Substantia nigra (tissue), 51 donors: ENCODE measurements at places on chromosomes 16 and 17.

DNA sequence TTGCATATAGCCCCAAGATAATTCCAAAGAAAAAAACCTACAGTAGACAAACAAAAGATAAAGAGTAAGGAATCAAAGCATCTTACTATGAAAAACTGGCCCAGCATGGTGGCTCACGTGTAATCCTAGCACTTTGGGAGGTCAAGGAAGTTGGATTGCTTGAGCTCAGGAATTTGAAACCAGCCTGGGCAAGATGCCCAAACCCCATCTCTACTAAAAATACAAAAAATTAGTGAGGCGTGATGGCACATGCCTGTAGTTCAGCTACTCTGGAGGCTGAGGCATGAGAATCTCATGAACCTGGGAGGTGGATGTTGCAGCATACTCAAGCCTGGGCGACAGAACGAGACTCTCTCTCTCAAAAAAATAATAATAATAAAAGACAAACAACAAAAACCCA is 764.7 kb upstream of the KIF2B start:
- DNase-seq, result no peak

- no peak for DNase-seq
These were observed 403 bp upstream of the KRTAP3-1 start for GRCh38 chr17:41009301-41009760.

DNA sequence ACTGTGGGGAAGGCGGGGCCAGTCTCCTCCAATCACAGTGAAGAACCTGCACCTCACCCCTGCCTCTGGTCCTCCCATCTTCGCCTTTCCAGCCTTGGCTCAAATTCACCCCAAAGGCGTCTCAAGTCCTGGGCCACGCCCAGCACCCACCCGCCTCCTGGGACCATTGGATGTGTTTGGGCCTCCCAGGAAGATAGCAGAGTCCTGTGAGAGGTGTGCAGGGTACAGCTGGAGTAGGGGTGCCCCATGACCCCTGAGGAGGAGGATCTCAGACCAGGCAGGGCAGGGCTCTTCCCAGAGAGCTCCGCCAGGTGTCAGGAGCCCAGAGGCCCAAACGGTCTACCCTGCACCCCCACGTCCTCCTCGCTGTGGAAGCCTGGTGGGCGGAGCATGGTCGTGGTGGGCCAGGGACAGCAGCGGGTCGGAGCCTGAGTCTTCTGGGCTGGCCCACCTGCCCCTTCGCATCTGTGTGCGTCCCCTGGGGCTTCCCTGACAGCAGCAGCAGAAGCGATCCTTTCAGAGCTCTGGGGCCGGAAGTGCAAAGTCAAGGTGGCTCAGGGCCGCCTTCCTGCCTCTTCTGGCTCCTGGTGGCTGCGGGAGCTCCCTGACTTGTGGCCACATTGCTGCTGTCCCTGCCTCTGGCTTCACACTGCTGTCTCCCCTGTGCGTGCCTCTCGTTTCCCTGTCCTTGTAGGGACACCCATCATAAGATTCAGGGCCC is 34.9 kb upstream of the ZNF469 start:
- DNase-seq, result no peak

- peak; percentile 39 for DNase-seq
These were observed 36.3 kb downstream of the WWP2 start for GRCh38 chr16:69798466-69798865.

DNA sequence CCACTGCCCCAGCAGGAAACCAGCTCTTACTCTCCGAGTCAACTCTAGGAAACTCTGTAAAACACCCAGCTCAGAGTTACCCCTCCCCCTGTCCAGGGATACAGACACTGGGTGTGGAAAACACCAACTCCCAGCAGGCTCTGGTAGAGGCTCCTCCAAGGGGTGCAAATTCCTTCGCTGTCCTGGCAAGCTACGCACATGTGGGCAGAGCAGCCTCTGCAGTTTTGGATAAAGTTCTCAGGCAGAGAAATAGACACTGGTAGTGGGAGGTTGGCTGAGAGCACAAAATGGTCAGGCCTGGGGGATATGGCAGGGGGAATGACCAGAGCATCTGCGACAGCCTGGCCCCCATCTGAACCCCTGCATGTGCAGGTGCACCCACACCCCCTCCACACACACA is 146.9 kb upstream of the SDK2 start:
- DNase-seq, result no peak

GRCh38 chr16:1088295-1089170 is 7.5 kb downstream of the C1QTNF8 start:
- DNase-seq, result no peak

DNA sequence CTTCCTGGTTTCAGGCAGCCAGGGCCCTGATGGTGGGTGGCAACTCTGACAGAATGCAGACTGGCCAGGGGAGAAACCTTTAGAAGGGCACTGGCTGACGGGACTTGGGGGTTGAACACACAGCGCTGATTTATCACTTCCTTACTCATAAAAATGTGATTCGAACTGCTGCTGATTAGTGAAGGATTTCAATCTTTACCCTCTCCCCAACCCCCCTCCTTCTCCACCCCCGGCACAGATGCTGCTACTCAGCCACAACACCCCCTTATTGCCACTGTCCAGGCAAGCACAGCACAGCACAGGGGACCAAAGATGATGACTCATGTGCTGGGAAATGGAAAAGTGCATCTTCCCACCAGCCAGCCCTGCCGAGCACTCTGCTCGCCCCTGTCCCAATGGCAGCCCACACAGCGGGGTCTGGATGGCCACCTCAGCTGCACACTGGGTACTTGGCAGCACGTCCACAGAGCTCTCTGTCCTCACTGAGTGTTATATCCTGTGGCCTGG is 70.1 kb downstream of the SMG6 start:
- no peak for DNase-seq

GRCh38 chr16:89742948-89743347 is 21.6 kb downstream of the ZNF276 start:
- no peak for DNase-seq

GRCh38 chr17:81477173-81477572 is 35.4 kb downstream of the ACTG1 start:
- DNase-seq, result no peak

- DNase-seq, result no peak
These were observed 26.6 kb downstream of the NGFR start for GRCh38 chr17:49521471-49522356.

GRCh38 chr16:73350707-73351452 is 303.0 kb upstream of the ZFHX3 start:
- DNase-seq, result no peak

DNA sequence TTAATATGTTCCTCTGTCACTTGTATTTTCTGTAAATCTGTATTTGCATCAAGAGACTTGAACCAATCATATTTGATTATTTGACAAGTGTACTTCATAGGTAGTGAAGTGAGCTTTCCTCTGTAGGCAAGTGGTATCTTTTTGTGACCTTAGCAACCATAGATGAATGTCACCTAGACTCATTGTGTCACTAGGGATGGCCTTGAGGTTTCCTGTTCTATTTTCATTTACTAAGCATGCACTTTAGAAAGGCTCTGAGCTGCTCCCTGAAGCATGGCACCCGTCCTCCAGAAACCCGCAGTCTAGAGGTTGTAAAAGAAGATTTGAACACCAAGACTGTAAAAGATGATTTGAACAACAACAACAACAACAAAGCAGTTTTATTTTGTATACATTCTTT is 151.7 kb downstream of the PRKCB start:
- DNase-seq, result no peak

GRCh38 chr16:23842137-23842600 is 6.4 kb downstream of the PRKCB start:
- no peak for DNase-seq

DNA sequence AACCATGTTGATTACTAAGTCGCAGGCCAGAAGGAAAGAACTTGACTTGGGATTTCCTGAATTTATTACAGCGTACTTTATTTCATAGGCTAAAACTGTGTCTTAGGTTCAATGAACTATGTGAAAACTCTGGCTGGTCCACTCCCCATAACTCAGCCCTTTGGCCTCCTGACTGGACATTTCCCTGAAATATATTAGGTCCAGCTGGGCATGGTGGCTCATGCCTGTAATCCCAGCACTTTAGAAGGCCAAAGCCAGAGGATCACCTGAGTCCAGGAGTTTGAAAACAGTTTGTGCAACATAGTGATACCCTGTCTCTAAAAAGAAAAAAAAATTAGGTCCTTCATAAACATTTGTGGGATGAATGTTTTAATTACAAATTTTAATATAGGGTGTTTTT is 97.0 kb downstream of the CYLD start:
- DNase-seq, result no peak

GRCh38 chr17:21132428-21132827 is 5.7 kb downstream of the DHRS7B start:
- no peak for DNase-seq

- no peak for DNase-seq
These were observed 5.7 kb upstream of the KCNJ12 start for GRCh38 chr17:21370430-21370829.

- DNase-seq, result no peak
These were observed 75.2 kb upstream of the DHX40 start for GRCh38 chr17:59490216-59490615.

DNA sequence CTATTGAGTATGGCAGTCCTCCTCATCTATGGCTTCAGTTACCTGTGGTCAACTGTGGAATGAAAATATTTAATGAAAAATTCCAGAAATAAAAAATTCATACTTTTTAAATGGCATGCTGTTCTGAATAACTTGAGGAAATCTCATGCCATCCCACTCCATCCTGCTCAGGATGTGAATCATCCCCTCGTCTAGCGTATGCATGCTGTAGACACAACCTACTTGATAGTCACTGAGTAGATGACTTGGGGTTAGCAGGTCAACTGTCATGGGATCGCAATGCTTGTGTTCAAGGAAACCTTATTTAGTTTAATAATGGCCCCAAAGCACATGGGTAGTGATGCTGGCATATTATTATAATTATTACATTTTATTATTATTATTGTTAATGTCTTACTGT is 4.8 kb upstream of the VAC14 start:
- no peak for DNase-seq

GRCh38 chr16:11379420-11379819 is 34.2 kb downstream of the RMI2 start:
- DNase-seq, result no peak

DNA sequence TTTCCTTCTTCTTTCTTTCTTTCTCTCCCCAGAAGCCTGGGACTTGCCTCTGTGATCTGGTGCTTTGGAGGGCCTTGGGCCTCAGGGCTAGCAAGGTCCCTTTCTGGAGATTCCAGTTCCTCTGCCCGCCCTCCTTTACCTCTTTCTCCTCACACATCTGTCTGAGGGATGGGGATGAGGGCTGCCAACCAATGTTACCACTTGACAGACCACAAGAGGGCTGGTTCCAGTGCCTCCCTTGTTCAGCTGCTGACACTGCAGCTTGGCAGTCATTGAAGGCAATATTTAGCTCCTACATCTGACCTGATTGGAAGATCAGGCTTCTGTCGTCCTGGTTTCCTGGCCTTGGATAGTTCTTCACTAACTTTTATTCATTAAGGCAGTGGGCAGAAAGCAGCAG is 3.6 kb upstream of the ZNF652 start:
- peak; percentile 18 for DNase-seq

- DNase-seq, result no peak
These were observed 2.7 kb downstream of the MAPT start for GRCh38 chr17:45896803-45897693.

- DNase-seq, result no peak
These were observed 21.3 kb downstream of the C16orf95 start for GRCh38 chr16:87295661-87296531.

DNA sequence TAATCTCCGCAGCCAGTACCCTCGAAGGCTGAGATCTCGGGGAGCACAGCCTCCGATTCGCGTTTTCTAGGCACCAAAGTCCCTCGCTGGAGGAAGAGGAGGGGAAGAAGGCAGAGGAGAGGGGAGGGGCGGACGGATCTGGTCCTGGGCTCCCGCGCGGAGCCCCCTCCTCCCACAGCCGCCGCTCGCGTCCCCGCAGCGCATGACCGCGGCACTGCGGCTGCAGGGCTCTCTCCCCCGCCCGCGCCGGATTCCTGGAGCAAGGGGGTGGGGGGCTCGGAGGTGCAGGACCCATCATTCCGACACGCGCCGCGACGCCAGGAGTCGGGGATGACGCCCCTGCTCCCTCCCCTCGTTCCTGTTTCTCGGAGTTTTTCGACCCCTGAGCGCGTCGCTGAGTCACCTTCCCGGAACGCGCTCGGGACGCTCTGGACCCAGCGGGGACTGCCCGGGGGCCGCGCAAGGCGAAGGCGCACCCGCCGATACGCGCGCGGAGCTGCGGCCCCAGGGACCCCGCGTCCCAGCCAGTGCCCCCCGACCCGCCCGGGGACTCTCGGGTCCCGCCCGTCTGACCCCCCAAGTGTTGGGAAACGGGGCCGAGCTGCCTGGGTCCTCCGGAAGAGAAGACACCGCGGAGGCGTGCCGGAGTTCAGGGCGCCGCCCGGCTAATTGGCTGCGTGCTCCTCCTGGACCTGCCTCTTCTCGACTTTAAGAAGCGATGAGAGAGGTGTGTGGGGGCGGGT is 1.4 kb upstream of the SPHK1 start:
- no peak for DNase-seq

- DNase-seq, result peak; percentile 61
These were observed at the start of gene CHST6 for GRCh38 chr16:75495076-75495674. Gene CHST6, minus strand, starts transcription at chr16:75495441. Its CDS starts 15,613 bp downstream, at chr16:75479828.

DNA sequence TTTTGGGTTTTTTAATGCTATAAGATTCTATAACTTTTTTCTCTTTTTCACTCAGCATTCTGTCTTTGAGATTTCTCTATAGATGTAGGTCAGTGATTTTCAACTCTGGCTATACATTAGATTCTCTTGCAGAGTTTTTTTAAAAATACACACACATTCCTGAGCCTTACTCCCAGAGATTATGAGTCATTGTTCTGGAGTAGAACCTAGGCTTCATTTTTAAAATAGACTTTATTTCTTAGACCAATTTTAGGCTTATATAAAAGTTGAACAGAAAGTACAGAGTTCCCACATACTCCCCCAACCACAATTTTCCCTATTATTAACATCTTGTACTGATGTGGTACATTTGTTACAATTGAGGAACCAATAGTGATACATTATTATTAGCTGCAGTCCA is 63.3 kb downstream of the CYB561 start:
- DNase-seq, result no peak

- peak; percentile 81 for DNase-seq
These were observed at the start of gene HSBP1 for GRCh38 chr16:83807710-83808572. Gene HSBP1, plus strand, starts transcription at chr16:83807978. Its CDS starts 99 bp downstream, at chr16:83808077.

- DNase-seq, result no peak
These were observed 6.3 kb upstream of the CEP131 start for GRCh38 chr17:81228834-81229665.

- DNase-seq, result no peak
These were observed 116.2 kb upstream of the ELAC2 start for GRCh38 chr17:13134076-13134475.

- no peak for DNase-seq
These were observed 98.4 kb upstream of the PLCG2 start for GRCh38 chr16:81680444-81681275.

GRCh38 chr17:29615048-29615385 is 7.7 kb downstream of the CORO6 start:
- no peak for DNase-seq

- DNase-seq, result no peak
These were observed 37.5 kb downstream of the AKAP10 start for GRCh38 chr17:19939993-19940721.

- no peak for DNase-seq
These were observed 44.8 kb upstream of the FBXO47 start for GRCh38 chr17:39011907-39012468.

- DNase-seq, result peak; percentile 63
These were observed 2.5 kb downstream of the RNF166 start for GRCh38 chr16:88703486-88704309.

GRCh38 chr17:51322390-51323029 is 62.2 kb downstream of the UTP18 start:
- no peak for DNase-seq

- peak; percentile 77 for DNase-seq
These were observed 5.2 kb upstream of the NUBP1 start for GRCh38 chr16:10738231-10739077.
